Epithelial cell of prostate (primary cell): ENCODE measurements at places on chromosomes 6 and 20.

DNA sequence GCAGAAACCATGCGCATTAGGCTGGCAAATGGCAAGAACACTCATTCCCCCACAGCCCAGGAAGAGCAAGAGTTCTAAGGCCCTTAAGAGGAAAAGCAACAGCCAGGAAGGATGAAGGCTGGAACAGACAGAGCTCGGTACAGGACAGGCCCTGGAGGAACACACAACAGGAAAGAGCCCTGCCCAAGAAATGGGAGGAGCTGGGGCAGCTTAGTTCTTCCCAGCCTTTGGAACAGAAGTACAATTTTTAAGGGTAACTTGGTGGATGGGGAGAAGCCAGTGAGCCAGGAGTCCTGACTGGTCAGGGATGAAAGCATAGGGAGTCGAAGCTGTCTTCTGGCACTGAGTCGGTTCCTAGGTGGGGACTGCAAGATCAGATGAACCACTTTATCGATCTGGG is 32.4 kb downstream of the OR2B2 start:
- DNase-seq: no peak

DNA sequence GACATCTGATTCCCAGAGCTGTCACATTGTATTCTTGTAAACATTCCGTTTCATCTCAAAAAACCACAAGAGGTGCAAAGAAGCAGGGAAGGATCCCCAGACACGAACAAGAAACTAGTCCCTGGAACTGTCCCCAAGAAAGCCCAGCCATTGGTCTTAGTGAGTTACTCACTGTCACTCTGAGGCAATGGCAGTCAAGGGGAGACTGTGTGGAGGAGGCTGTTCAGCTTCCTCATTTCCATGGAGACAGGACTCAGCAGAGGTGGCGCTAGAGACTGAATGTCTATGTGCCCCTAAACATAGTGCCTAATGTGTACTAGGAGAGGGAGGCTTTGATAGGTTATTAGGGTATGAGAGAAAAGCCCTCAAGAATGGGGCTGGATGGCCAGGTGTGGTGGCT is 11.1 kb downstream of the ULBP1 start:
- no peak for DNase-seq

GRCh38 chr20:61299618-61300017 is 47.6 kb downstream of the CDH4 start:
- no peak for DNase-seq

- no peak for DNase-seq
These were observed 273.0 kb upstream of the TAB2 start for GRCh38 chr6:149044528-149044927.

DNA sequence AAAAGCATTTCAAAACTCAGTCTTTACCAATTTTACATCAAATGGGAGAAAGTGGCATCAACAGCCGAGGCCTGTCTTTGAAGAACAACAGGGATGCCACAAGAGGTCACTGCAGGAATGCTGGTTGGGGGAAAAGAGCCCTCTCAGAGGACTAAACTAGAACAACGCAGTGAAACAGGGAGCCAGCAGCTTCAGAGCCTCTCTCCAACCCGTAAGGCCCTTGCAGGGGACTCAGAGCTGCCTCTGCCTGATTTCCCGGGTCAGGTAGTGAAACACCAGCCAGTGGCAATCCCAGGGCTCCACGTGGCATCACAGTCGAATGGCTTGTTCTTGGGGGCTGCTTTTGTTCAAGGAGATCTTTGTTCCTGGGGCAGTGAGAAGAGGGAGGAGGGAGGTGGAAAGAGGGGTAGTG is 55.0 kb upstream of the KCNK16 start:
- no peak for DNase-seq

- no peak for DNase-seq
These were observed 154.3 kb downstream of the BCAS1 start for GRCh38 chr20:53916173-53916512.

- peak; percentile 18 for DNase-seq
These were observed 20.2 kb upstream of the GJE1 start for GRCh38 chr6:142112451-142113061.

DNA sequence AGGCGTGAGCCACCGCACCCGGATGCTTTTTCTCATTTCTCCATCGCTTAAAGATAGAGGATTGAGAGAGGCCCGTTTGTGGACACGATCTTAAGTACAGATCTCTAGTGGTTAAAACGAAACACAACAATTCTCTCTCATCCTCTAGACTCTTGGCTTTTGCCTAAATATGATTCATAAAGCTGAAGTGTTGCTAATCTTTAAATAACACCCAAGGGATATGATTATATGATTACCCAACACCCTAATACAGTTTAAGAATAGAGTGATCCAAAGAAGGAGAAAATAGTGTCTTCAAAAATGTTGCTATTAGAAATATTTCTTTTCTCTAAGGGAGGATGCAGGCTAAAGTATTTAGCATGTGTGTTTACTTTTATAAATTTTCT is 50.4 kb downstream of the MTHFD1L start:
- DNase-seq: no peak

GRCh38 chr20:9375221-9375681 is 139.1 kb upstream of the LAMP5 start:
- no peak for DNase-seq
